ENCODE measurements at places on chromosomes 3 and 15. TPM values are rescaled to one million over a fixed set of nuclear protein-coding genes. Genes with fewer than 3 reads are reported as not detected.

GRCh38 chr15:81540909-81541308 lies 166.9 kb upstream of the TMC3 start:
- no peak for DNase-seq

- no peak for DNase-seq
Observed at GRCh38 chr3:183098536-183099025, 715 bp downstream of the MCCC1 start.

DNA sequence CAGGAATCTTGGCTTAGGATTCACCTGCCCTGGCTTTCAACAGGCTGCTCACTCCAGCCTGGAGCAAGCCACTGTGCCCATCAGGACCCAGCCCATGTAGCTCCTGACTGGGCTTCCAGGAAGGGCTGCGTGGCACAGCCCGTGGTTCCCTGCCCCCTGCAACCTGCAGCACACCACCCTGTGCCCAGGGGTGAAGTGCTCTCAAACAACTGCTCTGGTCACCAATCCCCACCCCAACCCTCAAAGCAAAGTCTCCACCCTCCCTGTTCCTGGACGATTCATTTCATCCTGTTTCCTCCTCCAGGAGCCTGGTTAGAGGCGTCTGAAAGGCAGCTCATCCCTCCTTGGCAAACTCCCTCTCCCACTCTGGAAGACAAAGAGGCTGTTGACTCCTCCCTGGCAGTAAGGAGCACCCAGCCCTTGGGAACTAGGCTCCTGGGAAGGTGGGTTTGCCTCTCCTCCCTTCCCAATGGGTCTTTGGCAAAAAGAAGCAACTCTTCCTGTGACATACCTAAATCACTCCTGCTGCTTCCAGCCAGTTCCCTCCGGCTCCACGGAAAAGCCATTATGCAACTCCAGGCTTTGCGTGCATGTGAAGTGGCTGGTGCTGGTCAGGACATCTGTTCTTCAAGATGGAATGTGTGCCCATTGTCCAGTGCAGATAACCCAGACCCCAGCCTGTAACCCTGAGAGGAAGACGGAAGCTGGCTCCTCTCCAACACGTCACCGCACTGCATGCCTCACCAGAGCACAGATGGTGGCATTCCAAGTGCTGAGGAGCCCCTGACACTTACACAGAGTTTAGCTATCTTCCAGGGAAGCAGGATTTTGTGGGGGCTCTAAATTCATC lies 29.1 kb upstream of the VIPR1 start:
- DNase-seq, result peak; percentile 75

DNA sequence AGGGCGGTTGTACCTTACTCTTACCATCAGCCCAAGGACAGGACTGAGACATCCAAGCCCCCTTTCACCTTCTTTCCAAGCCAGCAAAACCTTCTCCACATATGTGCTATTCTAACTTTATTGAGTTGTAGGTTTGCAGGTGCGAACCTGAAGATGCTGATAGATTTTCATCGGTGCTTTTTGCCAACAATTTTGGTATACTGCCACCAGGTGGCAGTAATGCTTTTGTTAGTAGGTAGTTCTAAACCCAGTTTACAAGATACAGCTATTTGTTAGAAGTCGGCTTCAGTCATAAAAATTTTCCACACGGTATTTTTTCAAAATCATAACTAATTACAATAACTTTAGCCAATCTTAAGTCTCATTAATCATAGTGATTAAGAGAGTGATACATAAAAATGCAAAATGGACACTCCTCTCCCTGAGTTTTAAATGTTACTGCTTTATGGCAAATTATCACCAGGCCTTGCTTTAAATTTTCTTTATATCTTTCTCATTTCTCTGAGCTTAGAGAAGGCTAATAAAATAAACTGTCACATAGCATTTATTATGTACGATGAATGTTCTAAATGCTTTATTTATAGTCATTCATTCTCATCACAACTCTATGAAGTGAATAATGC lies 636 bp downstream of the TBC1D21 start:
- no peak for DNase-seq

Gene RGMA
- total RNA-seq, result 4.1 TPM

Gene MUSTN1
- total RNA-seq, result 5.4 TPM

Data from upper lobe of right lung (tissue), 1 donor.